ENCODE measurements at places on chromosomes 16 and 17.

DNA sequence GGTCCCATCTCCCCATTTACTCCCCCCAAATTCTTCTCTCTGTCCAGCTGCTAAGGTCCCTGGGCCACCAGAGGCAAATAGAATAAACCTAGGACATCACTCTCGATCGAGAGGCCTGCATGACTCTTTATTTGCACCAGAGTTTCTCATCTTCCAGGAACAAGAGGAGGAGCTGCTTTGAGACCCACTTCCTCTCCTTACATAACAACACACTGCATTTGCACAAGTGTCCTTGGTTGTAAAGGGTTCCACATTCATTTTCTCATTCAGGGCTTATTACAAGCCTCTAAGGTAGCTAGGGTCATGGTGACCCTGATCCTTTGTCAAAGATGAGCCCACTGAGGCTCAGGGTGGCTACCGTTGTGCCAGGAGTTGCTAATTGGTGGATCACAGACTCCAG is 38.1 kb upstream of the RHOT1 start:
- no peak for DNase-seq

GRCh38 chr17:50719144-50719923 is at the start of gene LUC7L3:
TSS of gene LUC7L3 (plus strand) at chr17:50719603. CDS start at chr17:50719733, 130 bp downstream.
- peak; percentile 92 for DNase-seq

DNA sequence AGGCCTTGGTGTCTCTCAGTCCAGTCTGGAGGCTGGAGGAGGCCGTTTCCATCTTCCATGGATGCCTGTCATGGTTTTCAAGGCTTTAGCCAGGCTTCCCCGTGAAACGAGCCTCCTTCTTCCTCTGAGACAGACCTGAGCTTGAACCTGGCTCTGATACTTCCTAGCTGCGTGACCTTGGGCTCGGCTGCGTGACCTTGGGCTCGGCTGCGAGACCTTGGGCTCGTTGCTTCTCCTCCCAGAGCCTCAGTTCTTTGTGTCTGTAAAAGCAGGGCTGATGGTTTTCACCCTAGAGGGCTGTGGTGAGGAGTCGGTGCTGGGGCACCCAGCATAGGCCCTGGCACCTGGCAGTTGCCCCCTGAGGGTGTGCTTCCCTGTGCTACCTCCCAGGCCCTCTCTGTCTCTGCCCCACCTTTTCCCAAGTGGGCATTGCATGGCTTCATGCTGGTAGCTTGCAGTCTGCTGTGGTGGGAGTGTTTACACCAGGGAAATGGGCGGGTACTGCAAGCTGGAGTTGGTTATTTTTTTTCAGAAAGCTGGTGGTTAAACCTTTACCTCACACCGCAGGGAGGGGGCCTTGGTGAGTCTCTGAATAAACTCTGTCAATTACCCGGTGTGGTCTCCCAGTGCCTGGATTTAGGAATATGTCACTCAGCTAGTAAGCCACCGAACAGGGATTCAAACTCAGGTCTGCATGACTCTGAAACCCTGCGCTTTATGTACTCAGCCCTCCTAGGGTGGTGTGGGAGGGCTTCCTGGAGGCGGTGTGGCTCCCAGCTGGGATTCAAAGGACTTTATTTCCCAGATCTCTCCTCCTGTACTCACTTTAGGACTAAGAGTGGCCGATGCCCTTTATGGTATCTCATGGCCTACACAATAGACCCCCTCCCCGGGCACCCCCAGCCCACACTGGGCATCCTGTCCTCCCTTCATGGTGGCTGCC is 129.0 kb upstream of the CIBAR2 start:
- DNase-seq = peak; percentile 18

DNA sequence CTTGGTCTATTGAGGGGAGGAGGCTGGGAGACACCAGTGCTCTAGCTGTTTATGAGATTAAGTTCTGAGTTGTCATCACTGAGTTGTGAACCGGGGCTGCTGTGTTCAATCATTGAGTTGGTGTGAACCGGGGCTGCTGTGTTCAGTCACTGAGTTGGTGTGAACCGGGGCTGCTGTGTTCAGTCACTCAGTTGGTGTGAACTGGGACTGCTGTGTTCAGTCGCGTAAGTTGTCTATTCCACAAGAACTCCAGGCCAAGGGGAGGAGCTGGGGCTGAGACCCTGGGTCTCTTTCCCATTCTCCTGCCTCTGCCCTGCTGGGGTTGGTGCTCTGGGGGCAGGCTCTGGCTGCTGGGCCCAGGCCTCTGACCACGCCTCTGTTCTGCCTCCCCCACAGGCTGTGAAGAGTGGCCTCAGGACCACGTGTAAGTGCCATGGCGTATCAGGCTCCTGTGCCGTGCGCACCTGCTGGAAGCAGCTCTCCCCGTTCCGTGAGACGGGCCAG is 24.5 kb downstream of the WNT9B start:
- no peak for DNase-seq

GRCh38 chr17:76947309-76947708 is 79.1 kb downstream of the MGAT5B start:
- no peak for DNase-seq

DNA sequence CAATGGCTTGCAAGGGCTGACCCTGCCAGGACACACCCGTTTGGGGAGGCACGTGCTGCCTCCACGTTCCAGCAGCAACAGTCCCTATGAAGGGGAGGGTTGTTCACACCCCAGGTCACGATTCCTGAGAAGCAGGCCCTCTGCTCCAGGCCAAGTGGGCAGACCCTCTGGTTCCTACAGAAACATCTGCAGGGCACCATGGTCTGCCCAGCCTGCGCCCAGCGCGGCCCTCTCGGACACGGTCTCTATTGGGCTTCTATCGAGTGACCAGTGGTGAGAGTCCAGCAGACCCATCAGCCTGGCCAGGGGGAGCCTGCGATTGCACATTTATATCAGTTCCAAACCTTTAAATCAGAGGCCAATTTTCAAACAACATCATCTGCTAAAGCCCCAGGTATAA is 128.3 kb downstream of the ZNF423 start:
- DNase-seq = no peak

DNA sequence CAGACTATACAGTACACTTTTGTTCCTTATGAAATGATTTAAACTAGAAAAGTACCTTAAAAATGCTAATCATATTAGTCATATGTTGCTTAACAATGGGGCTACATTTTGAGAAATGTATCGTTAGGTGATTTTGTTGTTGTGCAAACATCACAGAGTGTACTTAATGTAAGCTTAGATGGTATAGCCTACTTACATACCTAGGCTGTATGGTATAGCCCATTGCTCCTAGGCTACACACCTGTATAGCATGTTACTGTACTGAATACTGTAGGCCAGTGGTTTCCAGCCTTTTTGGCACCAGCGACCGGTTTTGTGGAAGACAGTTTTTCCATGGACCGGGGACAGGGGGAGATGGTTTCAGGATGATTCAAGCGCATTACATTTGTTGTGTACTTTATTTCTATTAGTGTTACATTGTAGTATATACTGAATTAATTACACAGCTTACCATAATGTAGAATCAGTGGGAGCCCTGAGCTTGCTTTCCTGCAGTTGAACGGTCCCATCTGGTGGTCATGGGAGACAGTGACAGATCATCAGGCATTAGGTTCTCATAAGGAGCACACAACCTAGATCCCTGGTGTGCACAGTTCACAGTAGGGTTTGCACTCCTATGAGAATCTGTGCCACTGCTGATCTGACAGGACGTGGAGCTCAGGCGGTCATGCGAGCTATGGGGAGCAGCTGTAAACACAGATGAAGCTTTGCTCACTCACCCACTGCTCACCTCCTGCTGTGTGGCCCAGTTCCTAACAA is 35.0 kb upstream of the MRC2 start:
- no peak for DNase-seq

DNA sequence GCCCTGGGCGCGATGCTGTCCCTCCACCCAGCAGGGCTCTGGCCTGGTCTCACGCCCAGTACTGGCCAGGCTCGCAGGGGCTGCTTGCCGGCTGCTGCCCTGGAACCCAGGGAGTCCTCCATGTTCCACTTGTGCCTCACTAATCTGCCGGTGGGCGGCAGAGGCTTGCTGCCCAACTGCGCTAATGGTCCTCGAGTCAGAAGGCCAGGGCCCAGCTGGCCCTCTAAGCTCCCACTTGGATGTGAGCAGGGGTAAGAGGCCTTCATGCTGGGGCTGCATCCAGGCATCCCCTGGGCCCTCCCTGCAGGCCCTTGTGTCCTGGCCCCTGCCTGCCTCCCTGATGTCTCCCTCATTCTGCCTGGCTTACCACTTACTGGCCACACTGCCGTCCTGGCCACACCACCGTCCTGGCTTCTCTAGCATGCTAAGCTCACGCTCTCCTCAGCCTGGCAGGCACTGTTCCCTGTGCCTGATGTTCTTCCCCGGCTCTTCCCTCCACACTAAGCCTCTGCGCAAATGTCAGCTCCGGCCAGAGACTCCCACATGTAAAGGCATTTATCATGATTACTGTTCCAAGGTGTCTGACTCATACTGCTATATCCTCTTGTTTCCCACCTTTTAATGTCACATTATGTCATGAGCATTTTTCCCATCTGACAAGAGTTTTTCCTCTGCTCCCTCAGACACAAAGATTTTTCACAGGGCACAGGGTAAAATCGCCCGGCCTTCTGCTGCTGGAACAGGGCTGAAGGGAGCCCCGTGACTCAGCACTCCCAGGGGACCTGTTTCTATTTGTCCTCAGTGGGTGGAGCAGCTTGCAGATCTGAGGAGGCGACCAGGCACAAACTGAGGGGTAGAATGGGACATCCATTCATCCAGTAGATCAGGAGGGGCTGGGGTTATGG is 15.9 kb downstream of the B9D1 start:
- DNase-seq = no peak

DNA sequence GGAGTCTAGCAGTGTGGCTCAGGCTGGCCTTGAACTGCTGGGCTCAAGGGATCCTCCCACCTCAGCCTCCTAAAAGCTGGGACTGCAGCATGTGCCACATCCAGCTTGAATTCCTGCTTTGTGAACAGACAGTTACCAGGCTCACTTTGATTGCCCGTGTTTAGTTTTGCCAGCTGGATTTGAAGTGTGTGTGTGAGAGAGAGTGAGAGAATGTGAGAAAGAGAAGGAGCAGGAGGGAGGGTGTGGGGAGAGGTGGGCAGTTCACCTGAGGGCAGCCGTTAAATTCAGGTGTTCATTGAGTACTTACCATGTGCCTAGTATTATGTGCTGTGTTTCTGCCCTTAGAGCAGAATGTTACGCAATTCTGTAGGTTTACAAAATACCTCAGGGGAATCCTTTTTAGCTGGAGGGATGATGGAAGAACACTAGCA is 4.7 kb downstream of the DUSP14 start:
- no peak for DNase-seq

DNA sequence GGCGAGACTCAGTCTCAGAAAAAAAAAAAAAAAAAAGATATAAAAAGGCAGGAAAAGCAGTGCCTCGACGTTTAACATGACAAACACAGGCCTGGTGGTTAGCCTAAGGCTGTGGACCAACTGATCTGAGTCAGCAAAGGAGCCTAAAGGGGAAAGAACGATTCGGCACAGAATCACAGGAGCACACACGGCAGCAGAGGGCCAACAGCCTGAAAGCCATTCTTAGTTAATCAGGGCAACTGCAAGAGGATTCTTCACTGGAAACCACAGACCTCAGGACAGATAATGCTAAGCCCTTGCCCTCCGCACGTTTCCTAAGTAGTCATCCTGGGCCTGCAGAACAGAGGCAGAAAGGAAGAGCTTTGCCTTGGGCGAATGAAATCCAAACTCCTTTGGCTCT is 14.7 kb downstream of the TMEM11 start:
- no peak for DNase-seq

DNA sequence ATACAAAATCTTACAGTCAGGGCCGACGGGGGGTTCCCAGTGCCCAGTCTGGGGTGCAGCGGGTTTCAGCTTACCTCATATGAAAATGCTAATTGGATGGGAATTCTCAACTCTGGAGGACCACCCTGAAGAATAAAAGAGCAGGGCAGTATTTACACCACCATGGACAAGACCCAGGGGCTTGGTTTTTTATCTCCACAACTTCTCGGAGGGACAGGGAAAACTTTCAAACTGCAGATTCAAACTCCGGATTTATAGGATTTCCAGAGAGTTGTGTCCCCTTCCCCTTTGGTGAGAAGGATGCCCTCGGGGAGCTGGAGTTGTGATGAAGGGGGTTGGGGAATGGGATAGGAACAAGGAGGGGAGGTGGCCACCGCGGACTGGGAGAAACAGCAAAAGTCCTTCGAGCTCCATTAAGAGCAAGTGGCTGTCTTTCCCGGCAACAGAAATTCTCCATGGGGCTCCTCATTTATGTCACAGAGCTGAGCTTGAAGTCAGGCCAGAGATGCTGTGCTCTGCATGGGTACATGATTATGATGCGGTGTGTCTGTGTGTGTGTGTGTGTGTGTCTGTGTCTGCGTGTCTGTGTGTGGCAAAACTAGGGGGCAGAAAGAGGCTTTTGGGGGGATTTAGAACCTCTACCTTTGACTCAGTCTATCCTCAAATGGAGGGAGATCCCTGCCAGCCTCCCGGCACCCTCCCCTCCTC is 15.7 kb downstream of the FOXL1 start:
- DNase-seq = no peak

GRCh38 chr16:27500801-27501200 is 48.9 kb downstream of the GTF3C1 start:
- no peak for DNase-seq

- no peak for DNase-seq
Observed at GRCh38 chr16:5621826-5622225, 524.2 kb upstream of the EEF2KMT start.

- DNase-seq = no peak
Observed at GRCh38 chr17:44144966-44145739, 3.4 kb downstream of the HROB start.

GRCh38 chr17:56595831-56596690 is 2.6 kb downstream of the NOG start:
- DNase-seq = no peak

DNA sequence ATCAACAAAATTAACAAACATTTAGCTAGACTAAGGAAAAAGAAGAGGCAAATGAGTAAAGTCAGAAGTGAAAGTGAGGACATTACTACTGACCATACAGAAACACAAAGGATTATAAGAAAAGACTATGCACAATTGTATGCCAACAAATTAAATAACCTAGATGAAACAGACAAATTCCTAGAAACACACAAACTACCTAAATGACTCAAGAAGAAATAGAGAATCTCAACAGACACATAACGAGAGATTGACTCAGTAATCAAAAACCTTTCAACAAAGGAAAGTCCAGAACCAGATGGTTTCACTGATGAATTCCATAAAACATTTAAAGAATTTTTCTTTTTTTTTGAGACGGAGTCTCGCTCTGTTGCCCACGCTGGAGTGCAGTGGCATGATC is 35.7 kb upstream of the MYLK3 start:
- DNase-seq = no peak

- DNase-seq = no peak
Observed at GRCh38 chr17:17779015-17779611, 57.7 kb downstream of the SREBF1 start.

GRCh38 chr17:33164169-33164881 is 128.8 kb downstream of the ASIC2 start:
- DNase-seq = no peak

GRCh38 chr17:66791347-66791746 is 43.6 kb upstream of the CACNG5 start:
- no peak for DNase-seq

GRCh38 chr16:85391175-85391707 is 221.9 kb upstream of the GSE1 start:
- DNase-seq = no peak

DNA sequence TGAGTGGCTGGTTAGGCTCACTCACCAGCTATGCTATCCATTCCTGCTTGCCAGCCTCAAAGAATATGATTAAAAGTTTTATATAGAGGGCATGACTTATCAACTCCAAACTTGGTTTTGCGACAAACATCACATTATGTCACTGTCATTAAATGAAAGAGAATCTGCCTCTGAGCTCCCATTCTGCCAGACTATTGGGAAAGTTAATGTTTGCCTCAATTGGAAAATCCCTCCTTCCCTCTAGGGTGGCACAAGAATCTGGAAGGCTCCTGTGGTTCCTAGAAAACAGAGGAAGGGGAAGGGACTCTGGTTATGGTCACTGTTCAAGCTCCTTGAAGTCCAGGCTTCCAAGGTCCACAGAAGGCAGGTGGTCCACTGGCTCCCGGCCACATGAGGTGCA is 50.5 kb upstream of the TEX2 start:
- DNase-seq = no peak

Measured in immature natural killer cell (primary cell).